ENCODE measurements at places on chromosomes 6 and 20.

- DNase-seq: no peak
Observed at GRCh38 chr6:150144294-150144868, 1.5 kb downstream of the PPP1R14C start.

GRCh38 chr6:56933650-56934049 lies 21.3 kb upstream of the BEND6 start:
- no peak for DNase-seq

DNA sequence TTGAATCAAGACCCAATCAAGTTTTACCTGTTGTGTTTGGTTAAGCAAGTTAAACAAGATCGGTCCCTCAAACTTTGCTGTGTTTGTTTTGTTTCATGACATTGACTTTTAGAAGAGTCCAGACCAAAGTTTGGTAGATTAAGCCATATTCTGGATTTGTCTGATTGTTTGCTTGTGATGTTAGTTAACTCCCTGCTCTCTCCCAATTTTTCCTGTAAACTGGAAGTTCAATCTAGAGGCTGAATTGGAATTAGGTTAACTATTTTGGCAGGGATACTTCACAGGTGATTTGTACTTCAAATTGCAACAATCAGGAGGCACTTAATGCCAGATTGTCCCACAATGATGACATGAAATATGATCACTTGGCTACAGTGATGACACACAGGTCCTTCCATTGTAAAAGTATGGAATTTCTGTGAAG lies 13.6 kb upstream of the SH3BGRL2 start:
- no peak for DNase-seq

GRCh38 chr20:13059398-13060136 lies 50.8 kb downstream of the SPTLC3 start:
- DNase-seq: no peak

DNA sequence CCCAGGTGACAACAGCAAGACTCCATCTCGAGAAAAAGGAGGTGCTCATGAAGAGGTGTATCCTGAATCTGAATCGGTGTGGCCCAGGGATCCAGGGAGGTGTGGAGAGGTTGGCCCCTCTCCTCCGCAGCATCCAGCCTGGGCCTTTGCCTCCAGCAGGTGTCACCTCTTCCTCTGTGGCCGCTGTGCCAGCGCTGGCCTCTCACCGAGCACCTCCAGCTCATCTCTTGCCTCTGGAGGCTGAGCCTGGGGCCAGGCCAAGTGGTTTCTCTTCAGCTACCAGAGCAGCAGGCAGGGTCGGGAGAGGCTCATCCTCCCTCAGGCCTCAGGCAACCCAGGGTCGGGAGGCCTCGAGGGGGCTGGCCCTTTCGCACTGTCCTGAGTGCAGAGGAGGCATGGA lies 1.2 kb upstream of the COL20A1 start:
- DNase-seq: no peak

GRCh38 chr6:55220961-55221360 lies 46.6 kb downstream of the HCRTR2 start:
- no peak for DNase-seq

- no peak for DNase-seq
Observed at GRCh38 chr20:44684047-44684967, 30.9 kb upstream of the CCN5 start.

- no peak for DNase-seq
Observed at GRCh38 chr6:3322366-3322890, 63.7 kb downstream of the PSMG4 start.

DNA sequence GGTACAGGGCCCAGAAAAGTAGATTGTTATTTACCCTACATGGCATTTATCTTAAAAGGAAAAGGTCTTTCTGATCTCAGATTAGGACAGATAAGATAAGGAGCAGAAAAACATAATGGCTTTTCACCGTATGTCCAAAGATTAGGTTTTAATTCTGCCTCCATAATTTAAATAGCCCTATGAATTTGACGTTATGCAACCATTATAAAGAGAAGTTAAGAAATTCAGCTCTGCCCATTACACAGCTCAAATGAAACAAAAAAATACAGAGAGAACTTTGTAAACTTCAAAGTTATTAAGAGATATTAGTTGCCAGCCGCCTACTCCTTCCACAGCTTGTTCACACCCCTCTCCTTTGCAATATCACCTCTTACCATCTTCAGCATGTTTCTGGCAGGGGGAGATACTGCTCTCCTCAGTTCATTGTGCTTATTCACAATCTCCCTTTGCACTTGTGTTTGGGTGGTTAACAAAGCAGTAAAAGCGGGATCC lies 8.1 kb downstream of the CRISP3 start:
- no peak for DNase-seq

DNA sequence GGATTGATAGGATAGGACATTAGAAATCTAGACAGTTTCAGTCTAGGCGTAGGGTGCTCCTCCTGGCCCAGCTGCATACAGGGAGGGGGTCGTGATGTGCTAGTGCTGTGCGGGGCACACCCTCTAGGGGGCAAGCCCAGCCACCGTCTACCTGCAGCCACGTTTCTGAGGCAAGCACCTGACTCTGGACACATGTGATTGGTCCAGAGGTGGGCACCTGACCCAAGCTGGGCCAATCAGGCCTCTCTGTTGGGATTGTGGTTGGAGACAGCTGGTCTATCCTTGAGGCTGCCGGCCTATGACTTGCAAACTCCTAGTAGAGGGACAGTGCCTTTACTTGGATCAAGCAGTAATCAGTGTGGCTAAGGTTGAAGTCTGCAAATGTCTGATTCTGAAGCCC lies 317.1 kb downstream of the BMP7 start:
- DNase-seq: no peak

GRCh38 chr6:89368999-89369398 lies 16.5 kb upstream of the UBE2J1 start:
- DNase-seq: no peak

DNA sequence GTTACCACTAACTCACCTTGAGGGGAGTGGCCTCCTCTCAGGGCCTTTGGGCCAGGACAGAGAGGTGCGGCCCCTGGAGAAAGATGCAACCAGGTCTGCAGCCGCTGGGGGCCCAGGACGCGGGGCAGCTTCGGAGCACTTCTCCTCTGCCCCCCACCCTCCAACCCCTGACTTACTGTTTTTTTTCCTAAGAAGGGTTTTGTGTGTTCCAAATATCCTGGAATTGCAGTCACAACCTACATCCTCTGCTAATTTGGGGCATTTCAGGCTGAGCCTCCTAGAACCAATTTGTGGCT lies 1.7 kb downstream of the LINC00237 start:
- DNase-seq: no peak

GRCh38 chr20:19887556-19888268 lies 129.4 kb upstream of the NAA20 start:
- DNase-seq: no peak

- no peak for DNase-seq
Observed at GRCh38 chr6:84228198-84228543, 728 bp upstream of the CEP162 start.

DNA sequence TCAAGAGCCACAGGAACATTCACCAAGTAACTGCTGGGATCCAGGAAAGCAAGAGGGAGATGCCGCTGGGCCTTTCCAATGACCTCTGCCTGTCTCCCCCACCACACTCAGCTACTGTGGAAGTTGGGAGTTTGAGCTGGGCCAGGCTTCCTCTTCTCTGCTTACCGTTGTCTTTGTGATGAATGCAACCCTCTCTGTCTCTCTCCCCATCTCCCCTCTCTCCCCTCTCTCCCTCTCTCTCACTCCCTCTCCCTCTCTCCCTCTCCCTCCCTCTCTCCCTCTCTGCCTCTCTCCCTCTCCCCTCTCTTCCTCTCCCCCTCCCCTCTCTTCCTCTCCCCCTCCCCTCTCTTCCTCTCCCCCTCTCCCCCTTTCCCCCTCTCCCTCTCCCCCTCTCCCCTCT lies 54.8 kb downstream of the EDN3 start:
- no peak for DNase-seq

GRCh38 chr20:38573413-38573812 lies 7.6 kb upstream of the ADIG start:
- DNase-seq: no peak

DNA sequence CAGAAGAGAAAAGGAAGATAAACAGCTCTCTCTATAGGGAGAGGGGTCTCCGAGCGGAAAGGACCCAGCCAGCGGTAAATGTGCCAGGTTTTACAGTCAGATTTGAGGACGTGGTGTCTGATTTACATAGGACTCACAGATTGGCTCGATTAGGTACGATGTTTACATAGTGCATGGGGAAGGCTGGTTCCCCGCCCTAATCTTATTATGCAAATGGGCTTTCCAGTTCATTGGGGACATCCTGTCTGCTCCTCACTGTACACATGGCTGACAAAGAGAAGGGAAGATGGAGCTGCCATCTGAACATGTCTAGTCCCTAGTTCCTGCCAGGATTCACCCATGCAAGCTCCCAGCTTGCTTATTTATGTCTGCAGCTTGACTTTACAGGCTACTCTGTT lies 119.9 kb downstream of the RNF144B start:
- DNase-seq: no peak

- DNase-seq: no peak
Observed at GRCh38 chr6:135054226-135054568, 425 bp downstream of the HBS1L start.

GRCh38 chr6:158826819-158827501 lies 7.8 kb upstream of the EZR start:
- DNase-seq: no peak
